Mesendoderm (in vitro differentiated cells): ENCODE measurements at places on chromosomes 11 and 22.

DNA sequence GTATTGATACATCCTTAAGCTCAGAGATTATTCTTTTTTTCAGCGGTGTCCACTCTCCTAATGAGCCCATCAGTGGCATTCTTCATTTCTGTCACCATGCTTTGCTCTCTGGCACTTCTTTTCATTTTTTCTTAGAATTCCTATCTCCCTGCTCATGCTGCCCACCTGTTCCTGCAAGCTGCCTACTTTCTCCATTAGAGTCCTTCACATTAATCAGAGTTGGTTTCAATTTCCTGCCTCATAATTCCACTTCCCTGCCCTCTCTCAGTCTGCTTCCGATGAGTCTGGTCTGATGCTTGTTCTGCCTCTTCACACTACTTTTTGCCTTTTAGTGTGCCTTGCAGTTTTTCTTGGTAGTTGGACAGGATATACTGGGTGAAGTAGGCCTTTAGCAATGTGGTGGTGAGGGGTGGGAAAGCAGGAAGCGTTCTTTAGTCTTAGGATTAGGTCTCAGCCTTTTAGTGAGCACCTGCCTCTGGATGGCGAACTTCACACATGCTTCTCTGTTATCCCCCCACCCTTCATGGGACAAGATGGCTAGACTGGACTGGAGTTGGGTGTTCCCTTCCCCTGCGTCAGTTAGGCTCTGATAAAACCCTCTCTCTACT, 53.6 kb downstream of the CECR2 start:
- DNase-seq: peak; percentile 50

- no peak for DNase-seq
Observed at GRCh38 chr11:20501971-20502370, 97.4 kb upstream of the SLC6A5 start.

DNA sequence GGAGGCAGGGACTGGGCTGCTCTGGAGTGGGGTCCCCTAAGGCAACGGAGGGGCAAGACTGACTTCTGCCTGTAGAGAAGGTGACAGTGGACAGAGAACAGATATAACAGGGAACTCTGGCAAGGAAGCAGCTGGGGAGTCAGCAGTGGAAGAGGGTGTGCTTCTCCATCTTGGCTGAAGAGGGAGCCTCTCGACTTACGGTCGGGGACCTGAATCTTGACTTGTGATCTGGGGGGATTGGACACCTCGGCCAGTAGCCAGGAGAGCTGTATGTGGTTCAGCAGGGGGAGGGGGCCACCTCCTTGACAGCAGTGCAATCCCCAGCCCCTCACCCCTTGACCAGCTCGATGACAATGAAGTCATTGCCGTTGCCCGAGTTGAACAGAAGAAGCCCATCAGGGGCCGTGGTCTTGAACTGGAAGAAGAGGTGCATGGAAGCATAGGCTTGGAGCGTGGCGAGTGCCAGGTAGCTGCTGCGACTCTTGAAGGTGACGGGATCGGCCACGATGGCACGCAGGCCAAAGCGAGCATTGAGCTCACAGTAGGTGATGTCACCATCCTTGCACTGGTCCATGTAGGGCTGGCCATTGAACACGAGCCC, 60.0 kb downstream of the SLC22A12 start:
- DNase-seq: peak; percentile 63

- no peak for DNase-seq
Observed at GRCh38 chr22:43128928-43129424, 14.2 kb downstream of the MCAT start.

- DNase-seq: no peak
Observed at GRCh38 chr11:43751726-43752125, 71.2 kb downstream of the HSD17B12 start.

DNA sequence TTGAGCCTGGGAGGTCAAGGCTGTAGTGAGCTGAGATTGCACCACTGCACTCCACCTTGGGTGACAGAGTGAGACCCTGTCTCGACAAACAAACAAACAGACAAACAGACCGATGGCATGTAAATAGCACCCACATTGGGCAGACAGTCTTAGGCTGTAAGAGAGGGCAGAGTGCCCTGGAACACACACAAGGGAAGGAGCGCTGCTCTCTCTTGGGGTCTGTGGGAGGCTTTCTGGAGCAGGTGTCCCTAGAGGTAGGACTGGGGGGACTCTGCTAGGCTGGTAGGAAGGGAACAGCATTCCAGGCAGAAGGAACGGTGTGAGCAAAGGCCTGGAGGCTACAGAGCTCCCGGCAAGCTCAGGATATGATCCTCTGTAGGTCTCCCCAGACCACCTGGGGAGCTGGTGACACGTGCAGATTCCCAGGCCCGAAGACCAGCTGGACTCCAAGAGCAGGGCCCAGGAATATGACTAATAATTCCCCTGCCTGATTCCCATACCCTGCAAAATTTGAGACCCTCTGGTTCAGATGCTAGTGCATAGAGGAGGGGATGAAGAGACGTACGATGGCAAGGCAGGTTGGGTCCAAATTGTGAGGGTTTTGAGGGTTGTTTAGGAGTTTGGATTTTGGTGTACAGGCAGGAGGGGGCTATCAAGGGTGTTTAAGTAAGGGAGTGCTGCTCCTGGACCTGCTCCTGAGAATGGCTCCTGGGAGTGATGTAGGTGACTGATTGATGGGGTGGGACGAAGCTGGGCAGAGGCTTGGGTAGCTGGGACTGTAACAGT, 11.6 kb downstream of the SMIM38 start:
- no peak for DNase-seq

GRCh38 chr11:94776351-94777321, 8.5 kb downstream of the AMOTL1 start:
- peak; percentile 86 for DNase-seq

- DNase-seq: peak; percentile 70
Observed at GRCh38 chr11:465896-466530, 15.9 kb downstream of the PTDSS2 start.

DNA sequence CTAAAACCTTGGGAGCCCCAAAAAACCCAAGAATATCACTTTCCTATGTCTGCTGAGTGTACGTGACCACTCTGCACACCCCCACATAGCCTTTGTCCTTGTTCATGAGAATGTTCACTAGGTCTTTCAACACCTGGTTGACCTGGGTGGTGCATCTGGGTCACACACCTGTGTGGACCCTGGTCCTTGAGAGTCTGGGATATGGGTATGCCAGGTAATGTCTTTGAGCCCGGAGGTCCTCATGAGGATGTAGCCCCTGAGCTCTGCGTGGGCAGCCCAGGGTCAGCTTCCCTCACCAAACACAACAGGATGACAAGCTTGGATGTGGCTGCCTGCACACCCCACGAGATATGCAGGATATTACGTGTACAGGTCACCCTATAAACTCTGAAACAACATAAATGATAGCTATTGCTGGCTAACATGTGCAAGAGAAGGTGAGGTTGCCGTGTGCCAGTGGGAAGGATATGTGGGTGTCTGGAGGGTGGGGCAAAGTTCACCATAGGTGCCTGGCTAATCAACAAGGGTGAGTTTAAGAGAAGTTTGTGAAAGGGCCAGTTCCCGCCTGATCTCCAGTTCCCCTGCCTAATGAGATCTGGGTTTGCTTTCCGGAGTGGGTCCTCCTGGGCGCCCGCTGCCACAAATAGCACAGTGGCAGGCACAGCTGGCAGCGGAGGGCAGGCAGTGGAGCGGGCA, 1.4 kb upstream of the PPARA start:
- DNase-seq: no peak

- no peak for DNase-seq
Observed at GRCh38 chr11:107777110-107777509, 65.3 kb upstream of the SLN start.

GRCh38 chr11:118147502-118147901, 5.1 kb downstream of the SCN4B start:
- DNase-seq: peak; percentile 82

- DNase-seq: no peak
Observed at GRCh38 chr22:42152661-42153270, 22.2 kb upstream of the CYP2D6 start.

DNA sequence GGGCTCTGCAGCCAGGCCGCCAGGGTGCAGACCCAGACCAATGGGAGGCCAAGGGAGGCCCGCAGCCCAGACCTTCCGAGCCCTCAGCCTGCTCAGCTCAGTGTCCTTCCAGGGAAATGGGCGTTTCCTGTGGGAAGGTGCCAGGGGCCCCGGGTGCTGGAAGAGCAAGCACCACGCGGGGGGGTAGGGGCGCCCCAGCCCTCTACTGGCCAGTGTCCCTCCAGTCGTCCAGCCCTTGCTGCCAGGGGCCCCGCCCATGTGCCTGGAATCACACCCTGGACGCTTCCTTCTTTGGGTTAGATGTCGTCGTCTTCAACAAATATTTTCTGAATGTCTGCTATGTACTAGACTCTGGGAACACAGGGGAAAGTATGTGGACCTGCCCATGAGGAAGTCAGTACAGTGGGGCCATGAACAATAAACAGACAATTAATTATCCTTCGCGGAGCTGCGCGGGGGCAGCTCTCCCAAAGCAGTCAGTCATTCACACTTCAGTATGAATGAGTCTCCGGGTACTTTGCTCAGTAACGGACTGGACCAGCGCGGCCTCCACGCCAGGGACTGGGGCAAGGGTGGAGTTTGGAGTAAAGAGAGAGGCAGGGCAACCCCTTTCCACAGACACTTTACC, 60.2 kb downstream of the CDKN1C start:
- DNase-seq: no peak

DNA sequence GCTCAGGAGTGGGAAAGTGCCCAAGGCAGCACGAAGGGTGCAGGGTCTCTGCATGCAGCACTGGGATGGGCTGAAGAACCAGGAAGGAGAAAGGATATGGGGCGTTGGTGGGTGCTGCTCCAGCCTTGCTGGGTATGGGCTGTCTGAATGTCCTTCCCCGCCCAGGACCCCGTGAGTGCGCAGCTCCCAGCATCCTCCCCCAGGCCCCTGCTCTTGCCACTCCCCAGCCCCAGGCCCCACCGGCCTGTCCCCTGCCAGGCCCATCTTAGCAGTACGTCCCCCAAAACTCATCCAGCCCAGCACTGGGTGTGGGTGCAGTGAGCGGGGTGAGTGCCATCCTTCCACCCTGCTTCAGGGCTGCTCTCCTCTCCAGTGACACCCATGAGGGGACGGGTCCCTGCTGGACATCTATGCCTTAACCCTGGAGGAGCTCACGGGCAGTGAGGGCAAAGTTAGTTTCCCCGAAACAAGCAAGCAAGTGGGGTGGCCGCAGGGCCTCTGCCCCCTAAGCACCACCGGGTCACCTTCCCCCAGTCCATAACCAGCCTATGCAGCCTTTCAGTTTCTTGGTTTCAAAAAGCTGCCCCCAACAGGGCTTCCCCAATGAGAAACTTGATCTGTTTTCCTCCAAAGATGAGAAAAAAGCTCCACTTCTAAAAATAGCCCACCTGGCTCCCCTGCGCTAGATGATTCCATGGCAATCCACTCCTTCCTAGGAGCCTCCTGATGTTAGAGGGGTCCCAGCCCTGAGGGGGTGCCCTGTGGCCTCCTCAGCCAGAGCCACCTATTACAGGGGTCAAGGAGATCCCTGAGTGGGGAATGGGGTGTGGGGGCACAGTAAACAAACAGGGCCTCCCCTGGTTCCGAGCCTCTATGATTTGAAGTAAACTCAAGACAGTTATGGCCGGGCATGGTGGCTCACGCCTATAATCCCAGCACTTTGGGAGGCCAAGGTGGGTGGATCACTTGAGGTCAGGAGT, 103.8 kb downstream of the MORC2 start:
- DNase-seq: no peak

- no peak for DNase-seq
Observed at GRCh38 chr11:120293038-120293800, 31.9 kb upstream of the TLCD5 start.

DNA sequence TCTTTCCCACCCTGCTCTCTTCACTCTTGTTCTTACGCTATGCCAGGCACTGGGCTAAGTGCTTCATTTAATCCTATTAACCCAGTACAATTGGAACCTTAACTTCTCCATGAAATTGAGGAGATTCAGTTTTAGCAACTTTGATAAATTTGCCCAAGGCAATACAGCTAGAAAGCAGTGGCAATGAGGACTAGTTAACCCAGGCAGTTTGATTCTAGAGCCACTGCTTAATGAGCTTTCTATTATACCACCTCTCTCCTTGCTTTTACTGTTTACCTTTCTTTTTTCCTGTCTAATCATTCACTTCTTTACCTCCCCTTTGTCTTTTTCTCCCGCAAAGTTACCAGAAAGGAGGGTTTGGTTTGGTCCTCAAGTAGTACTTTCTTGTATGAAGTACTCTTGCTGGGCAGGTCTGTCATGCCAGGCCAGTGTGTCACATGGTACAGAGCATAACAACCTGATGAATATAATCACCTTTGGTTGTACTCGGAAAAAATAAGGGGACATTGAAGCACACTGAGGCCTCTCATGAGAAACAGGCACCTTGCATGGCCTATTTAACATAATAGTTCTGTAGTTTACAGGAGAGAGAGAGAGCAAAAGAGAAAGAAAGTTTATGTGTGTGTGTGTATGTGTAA, 70.6 kb downstream of the PDHX start:
- DNase-seq: no peak

GRCh38 chr11:66467034-66467659, 442 bp downstream of the PELI3 start:
- peak; percentile 50 for DNase-seq

- DNase-seq: no peak
Observed at GRCh38 chr22:50007057-50007511, 5.5 kb downstream of the IL17REL start.

DNA sequence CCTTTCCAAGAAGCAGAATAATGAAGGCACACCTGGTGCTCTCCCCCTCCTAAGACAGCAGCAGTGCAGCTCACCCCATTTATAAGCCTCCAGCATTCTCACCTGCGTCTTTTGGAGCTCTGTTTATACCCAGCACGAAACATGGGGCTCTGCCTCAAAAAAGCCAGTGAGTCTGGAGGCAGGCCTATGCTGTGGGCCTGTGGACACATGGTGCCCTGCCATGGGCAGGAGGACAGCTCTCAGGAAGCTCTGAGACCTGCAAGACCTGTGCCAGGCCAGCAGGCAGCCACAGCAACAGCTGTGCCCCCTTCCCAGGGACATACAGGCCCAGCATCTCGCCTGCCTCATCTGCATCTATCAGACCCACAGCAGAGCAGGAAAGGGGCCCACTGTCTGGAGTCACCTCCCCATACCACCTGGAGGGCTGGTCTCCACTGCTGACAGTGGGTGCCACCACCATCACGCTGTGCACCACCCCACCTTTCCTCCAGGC, 64.2 kb downstream of the DGCR2 start:
- no peak for DNase-seq

- peak; percentile 73 for DNase-seq
Observed at GRCh38 chr11:46918788-46919513, 601 bp upstream of the LRP4 start.

GRCh38 chr11:118740892-118741291, 50.1 kb downstream of the DDX6 start:
- DNase-seq: no peak

DNA sequence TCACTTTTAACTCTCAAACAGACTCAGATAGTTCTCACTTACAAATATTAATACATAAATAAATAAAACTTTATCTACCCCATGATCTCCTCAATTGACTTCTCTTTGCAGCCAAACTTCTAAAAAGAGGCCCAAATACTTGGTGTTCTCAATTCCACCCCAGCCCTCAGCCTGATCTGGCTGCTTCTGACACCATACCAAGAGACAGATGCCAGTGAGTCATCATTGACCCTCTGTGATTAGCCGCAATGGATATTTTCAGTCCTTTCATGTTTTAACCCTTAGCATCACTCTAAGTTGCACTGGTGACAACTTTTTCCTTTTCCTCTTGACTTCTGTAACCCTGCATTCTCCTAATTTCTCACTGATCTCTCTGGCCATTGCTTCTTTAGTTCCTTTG, 184.1 kb upstream of the ARHGAP20 start:
- peak; percentile 38 for DNase-seq

- DNase-seq: no peak
Observed at GRCh38 chr22:20819471-20819870, 39.1 kb downstream of the PI4KA start.
